ENCODE measurements at places on chromosomes 12 and 14.

- no peak for DNase-seq
Measured at GRCh38 chr12:57603324-57603723, 1.3 kb upstream of the DTX3 start.

GRCh38 chr12:87086118-87086891 lies 830.1 kb upstream of the MGAT4C start:
- no peak for DNase-seq

DNA sequence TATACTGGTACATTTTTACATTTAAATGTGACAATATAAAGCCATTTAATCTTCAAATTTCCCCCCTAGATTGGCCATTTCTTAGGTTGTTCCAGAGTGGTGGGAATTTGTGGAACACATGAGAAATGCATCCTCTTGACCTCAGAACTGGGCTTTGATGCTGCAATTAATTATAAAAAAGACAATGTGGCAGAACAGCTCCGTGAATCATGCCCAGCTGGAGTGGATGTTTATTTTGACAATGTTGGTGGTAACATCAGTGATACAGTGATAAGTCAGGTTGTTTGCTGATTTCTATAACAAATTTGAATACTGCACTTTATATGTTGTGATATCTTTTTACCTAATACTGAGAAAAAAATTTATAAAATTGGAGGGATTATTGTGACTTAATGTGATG lies 7.6 kb upstream of the ZNF410 start:
- no peak for DNase-seq

DNA sequence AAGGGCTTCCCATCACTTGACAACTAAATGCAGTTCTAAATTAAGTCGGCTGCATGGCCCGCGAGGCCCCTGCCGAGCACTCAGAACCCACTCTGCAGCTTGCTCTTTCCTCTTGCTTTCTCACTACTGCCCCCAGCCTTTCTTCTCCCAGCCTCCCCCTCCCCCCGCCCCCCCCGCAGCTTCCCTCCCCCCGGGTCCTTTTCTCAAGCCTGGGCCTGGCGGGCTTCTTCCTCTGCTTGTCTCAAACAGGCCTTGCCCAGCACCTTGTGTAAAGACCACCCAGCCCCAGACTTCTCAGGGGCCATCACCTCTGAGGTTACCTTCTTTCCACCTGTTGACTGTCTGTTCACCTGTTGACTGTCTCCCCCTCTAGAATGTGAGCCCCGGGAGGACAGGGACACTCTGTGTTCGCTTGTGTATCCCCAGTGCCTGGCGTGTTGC lies 1.1 kb downstream of the CYP46A1 start:
- DNase-seq: no peak

GRCh38 chr14:96702831-96703230 lies 94.4 kb upstream of the VRK1 start:
- no peak for DNase-seq

- no peak for DNase-seq
Measured at GRCh38 chr14:69945912-69946311, 66.7 kb downstream of the SMOC1 start.

DNA sequence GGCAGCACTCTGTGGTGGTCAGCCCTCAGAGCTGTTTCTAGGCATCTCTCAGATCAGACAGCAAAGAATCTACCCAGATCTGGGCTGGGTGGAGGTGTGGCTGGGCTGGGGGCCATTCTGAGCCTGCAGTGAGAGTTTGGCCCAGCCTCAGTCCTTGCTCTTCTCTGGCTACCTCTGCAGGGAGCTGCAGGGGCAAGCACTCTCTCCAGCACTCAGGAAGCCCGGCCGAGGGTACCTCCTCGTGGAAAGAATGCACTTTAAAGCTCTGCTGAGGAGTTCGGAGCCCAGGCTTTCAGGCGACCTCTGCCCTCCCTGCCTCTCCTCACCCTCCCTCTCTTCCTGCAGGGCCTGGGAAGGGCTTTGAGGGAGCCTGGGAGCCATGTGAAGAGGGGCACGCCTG lies 31.2 kb downstream of the IL31 start:
- no peak for DNase-seq

Data from SW 1271 (cell line).